Skeletal muscle tissue (tissue), 5 donors: ENCODE measurements at places on chromosomes 7 and 10. TPM values are rescaled to one million over a fixed set of nuclear protein-coding genes. Genes with fewer than 3 reads are reported as not detected.

The VSIR gene
- 13.6 TPM for total RNA-seq

The LGI1 gene
- total RNA-seq, result 9.4 TPM

The HTR7 gene
- under 0.01 TPM for total RNA-seq

The OGDH gene
- 70.5 TPM for total RNA-seq

The GHRHR gene
- not detected for total RNA-seq

The DOCK4 gene
- 24.5 TPM for total RNA-seq

The HOXA9 gene
- total RNA-seq, result 7.8 TPM

The TAS2R4 gene
- 4.2 TPM for total RNA-seq

The SKIDA1 gene
- total RNA-seq, result 2.1 TPM

The OR2A42 gene
- under 0.01 TPM for total RNA-seq

The KLF14 gene
- 0.52 TPM for total RNA-seq

The SIRT1 gene
- 17.2 TPM for total RNA-seq

The CALML5 gene
- total RNA-seq, result not detected

The ADRA2A gene
- 2.1 TPM for total RNA-seq

The SYPL1 gene
- 53.2 TPM for total RNA-seq

The CREB5 gene
- total RNA-seq, result 52.2 TPM

The UCMA gene
- 1.6 TPM for total RNA-seq

The GSAP gene
- 6.8 TPM for total RNA-seq

The TBXAS1 gene
- total RNA-seq, result 9.9 TPM

The NUTM2B gene
- total RNA-seq, result 1.0 TPM

The LIPN gene
- total RNA-seq, result not detected

The FAM200A gene
- total RNA-seq, result 6.8 TPM

The TMEM243 gene
- total RNA-seq, result 24.0 TPM

The ASL gene
- 7.3 TPM for total RNA-seq

The PPP1R9A gene
- total RNA-seq, result 42.3 TPM

The ADO gene
- total RNA-seq, result 16.7 TPM
